Cortex of kidney (tissue), 1 donor: ENCODE measurements at places on chromosomes 3 and 15.

DNA sequence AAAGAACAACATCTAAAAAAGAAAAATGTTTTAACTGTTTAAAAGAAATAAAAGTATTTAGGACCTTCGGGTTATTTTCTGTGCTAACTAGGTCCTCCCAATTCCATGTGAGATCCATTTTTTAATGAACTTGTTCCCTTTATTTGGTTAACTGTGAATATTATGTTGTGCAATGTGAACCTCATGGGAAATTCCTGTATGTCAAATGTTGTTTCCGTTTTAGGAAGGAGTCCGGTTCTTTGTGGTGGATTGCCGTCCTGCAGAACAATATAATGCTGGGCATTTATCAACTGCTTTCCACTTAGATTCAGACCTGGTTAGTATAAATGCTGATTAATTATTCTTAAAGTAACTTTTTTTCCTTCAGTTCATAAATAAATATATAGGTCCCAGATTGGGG, 35.5 kb upstream of the NIT2 start:
- no peak for DNase-seq

DNA sequence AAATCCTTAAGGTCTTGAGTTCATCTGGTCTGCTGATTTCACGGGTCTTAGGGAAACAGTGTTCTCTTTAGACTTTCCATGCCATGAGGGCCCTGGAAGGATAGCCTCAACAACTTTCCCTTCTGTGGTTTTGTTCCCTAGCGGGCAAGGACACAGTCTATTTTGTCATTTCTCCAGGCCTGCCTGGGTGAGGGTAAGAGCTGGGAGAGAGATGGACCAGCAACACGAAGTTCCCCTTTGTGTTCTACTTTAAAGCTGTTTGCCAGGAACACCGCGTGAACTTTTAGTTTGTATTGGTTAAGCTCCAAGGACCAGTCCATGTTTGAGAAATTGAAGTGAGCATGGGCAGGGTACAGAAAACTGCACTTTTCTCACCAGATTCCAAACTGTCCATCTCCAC, 20.9 kb downstream of the ST3GAL6 start:
- no peak for DNase-seq

GRCh38 chr3:46085421-46086082, 58.3 kb upstream of the XCR1 start:
- no peak for DNase-seq

DNA sequence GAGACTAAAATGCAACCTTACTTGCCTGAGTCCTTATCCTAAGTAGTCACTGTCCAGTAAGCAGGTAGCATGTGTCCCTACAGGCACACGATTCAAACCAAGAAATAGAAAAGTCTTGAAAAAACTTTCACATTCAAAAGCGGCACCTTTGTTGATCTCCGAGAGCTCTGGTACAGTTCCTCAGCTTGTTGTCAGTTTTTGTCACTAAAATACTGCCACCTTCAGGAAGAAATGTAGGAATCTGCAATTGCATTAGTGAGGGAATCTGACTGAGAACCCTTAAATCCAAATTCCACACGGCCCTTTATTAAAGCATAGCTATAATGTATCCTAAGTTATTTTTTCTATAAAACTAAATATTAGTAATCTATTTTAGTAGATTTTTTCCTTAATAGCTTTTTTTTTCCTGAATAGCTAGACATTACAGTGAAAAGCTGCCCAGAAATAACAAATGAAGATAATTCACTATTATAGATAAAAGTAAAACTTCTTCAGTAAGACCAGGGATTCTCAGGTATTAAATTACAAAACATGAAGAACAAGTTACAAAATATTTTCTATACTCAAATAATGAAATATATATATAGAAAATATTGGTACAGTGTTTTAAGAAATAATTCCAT, 44.0 kb downstream of the CCDC54 start:
- DNase-seq = no peak

GRCh38 chr3:187738331-187739093, 6.8 kb downstream of the BCL6 start:
- DNase-seq = no peak

- no peak for DNase-seq
Measured at GRCh38 chr15:69289342-69290146, 9.2 kb upstream of the PAQR5 start.

GRCh38 chr3:33430061-33430460, 10.1 kb downstream of the UBP1 start:
- DNase-seq = no peak

DNA sequence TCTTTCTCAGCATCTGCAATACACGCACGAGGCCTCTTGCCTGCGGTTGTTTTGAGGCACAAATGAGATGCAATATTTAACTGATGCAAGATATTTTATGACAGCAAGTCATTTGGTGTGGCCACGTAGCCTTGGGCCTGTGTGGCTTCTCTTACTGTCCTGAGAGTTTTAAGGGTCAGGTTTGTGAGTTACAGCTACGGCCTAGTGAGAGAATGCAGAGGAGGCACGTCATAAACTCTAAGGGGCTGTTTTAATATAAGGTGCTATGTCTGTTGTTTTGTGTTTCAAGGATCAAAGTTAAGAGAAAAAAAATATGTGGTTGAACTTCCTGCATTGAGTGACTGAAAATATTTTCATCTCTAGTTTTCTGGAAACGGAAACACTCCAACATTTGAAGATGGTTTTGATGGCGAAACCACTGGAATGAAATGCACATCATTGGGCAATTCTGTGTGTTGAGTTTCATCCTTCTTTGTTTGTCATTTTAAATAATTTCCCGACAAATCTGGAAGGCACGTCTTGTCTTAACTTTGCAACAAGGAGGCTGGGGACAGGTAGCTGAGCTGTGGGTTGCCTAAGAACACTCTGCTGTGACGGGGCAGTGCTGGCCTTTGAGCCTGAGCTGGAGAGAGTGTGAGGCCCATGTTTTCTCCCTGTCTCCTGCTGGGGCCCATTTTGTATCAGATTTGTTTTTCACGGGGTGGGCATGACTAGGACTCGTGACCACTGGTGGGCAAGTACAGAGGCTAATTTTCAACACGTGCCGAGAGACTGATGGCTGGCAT, 5.1 kb downstream of the APBA2 start:
- no peak for DNase-seq

DNA sequence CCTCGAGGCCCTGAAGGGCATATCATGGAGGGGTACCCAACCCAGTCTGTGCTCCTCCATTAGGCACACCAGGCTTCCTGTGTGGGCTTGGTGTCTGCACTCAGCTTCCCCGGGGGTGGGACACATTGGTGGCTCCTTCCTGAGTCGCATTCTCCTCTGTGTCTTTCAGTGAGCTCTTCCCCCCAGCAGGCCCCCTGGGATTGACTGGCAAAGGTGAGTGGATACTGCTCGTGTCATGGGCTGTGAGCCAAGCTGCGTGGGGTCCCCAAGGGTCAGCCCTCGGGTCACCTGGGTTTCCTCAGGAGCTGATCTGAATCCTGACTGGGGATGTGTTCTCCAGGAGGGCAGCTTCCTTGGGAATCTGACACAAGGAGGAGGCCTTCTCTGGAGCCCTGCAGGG, 231.0 kb downstream of the SNRPN start:
- no peak for DNase-seq

DNA sequence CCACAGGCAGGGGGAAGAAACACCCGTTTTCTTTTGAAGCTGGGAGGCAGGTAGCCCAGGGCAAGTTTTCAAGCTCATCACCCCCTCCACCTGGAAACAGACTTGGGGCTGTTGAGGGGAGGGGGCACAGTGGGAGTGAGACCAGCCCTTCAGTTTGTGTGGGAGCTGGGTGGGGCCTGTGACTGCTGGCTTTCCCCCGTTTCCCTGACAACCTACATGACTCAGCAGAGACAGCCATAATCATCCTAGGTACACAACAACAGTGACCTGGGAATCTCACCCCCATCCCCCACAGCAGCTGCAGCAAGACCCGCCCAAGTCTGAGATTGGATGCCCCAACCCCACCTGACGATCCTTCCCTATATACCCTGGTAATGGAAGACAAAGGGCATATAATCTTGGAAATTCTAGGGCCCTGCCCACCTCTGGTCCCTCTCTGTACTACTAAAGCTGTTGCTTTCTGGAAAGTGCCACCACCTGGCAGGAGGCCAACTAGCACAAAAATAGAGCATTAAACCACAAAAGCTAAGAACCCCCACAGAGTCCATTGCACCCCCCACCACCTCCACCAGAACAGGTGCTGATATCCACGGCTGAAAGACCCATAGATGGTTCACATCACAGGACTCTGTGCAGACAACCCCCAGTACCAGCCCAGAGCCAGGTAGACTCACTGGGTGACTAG, 422.2 kb upstream of the SGO1 start:
- DNase-seq = no peak

- no peak for DNase-seq
Measured at GRCh38 chr3:48999085-48999858, 7.9 kb upstream of the WDR6 start.

DNA sequence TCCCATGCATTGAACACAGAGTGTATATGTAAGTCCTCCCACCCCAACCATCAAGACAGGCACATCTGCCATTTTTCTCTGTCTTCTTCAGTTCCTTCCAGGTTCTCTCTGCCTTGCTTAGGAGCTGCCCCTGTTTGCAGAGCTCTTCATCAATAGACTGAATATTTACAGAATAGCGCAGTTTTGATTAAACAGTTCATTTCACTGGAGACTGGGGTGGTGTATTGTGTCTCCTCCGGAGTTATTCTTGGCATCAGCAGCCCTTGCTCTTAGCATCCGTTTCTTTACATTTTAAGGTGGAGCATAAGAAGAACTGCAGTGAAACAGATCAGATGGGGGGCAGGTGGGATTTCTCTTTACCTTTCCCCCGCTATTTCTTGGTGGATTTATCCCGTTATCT, 87.7 kb downstream of the LIPC start:
- no peak for DNase-seq

- no peak for DNase-seq
Measured at GRCh38 chr15:63169788-63170187, 12.5 kb upstream of the RPS27L start.

DNA sequence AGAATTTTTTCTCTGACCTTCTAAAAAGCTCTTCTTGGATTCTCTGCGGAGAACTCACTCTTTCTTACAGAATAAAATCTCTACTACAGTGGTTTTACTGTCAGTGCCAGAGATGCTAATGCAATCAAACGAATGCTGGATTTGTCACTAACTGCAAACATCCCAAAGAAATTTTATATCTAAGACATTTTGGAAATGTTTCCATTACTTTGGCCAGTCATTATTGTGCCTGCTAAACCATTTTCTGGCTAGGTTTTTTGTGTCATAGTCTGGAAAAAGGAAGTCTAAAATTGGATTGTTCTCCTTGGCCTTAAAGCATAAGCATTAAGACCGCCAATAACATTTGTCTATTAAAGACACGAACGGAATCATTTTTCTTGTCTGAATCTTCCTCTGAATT, 54.0 kb downstream of the PLOD2 start:
- no peak for DNase-seq

GRCh38 chr3:88690287-88690686, 417.1 kb upstream of the EPHA3 start:
- DNase-seq = no peak

GRCh38 chr3:60660026-60660425, 591.2 kb downstream of the FHIT start:
- DNase-seq = no peak

GRCh38 chr15:92158426-92158825, 235.3 kb upstream of the ST8SIA2 start:
- DNase-seq = no peak

GRCh38 chr15:57554063-57554811, 37.5 kb upstream of the MYZAP start:
- no peak for DNase-seq

- DNase-seq = no peak
Measured at GRCh38 chr3:17840126-17840525, 97.7 kb upstream of the TBC1D5 start.

- no peak for DNase-seq
Measured at GRCh38 chr15:41977757-41978383, 5.5 kb upstream of the EHD4 start.

GRCh38 chr15:43241100-43241499, 20.3 kb upstream of the EPB42 start:
- no peak for DNase-seq

GRCh38 chr3:24680214-24680967, 185.7 kb upstream of the THRB start:
- DNase-seq = no peak

GRCh38 chr3:66372681-66373350, 128.0 kb downstream of the LRIG1 start:
- no peak for DNase-seq

DNA sequence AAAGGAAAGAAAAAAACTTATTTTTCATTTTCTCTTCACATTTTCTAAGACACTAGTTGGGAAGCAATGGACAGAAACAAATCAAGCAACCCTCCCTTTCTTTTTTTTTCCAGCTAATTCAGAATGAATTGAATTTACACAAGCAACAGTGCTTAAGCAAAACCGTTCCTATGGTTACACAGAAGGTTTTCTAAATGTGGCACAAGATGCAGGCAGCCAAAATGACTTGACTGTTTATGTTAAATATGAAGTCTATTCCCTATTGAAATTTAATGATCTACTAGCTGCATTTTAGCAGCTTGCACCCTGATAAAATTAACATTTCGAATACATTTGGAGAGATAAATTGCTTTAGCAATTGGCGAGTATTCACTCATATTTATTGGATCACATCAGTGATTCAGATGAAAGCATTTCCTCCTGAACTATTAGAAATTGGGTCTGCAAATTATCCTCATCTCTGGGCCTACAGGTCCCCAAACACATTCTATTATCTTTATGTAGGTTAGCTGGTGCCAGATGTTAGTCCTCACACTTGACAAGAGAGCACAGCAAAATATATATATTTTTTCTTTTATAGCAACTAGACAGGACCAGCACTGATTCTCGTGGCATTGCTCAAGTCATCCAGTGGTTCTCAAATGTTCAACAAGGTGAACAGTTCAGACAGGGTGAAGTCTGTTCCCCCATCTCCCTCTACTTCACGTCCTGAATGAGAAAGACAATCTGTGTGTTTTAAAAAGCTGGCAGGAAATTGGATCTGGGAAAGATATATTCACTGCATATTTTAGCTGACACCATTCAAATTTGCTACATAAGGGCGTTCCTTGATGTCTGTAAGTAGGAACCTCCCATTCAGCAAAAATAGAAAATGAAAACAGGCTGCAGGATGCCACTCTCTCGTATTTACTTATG, 463.6 kb upstream of the KCNMB2 start:
- DNase-seq = no peak
